ENCODE measurements at places on chromosomes 4 and X.

DNA sequence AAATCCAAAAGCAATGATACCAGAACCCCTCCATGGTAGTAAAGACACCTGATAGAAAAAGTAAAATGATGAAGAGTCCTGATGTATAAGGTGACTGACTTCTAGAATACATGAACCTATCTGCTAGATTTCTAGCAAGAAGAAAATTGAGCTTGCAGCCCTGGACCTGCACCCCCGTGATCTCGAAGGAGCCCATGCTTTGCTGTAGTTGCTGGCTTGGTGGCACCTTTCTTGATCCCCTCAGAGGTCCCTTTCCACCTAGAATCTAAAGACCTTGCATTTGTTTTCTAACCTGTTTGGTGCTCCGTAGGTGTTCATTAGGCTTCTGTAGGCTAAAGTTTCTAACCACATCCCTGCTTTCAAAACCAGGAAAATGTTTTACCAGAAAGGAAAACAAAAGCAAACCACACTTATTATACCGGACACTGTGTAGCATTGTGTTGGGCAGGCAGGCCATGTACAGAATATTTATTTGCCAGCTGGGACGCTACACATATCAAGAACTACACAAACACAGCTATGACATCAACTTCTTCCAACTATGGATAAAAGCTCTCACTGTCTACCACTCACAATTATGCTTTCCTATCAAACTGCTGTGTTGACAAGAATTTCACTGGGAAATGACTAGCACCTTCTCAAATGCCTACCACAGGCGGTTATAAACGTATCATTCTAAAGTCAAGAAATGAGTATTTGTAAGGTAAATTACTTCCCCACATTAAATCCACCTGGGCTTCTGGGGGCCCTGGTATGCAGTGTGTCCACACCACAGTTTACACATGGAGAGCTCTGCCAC is 316.2 kb downstream of the UNC5C start:
- DNase-seq, result no peak

DNA sequence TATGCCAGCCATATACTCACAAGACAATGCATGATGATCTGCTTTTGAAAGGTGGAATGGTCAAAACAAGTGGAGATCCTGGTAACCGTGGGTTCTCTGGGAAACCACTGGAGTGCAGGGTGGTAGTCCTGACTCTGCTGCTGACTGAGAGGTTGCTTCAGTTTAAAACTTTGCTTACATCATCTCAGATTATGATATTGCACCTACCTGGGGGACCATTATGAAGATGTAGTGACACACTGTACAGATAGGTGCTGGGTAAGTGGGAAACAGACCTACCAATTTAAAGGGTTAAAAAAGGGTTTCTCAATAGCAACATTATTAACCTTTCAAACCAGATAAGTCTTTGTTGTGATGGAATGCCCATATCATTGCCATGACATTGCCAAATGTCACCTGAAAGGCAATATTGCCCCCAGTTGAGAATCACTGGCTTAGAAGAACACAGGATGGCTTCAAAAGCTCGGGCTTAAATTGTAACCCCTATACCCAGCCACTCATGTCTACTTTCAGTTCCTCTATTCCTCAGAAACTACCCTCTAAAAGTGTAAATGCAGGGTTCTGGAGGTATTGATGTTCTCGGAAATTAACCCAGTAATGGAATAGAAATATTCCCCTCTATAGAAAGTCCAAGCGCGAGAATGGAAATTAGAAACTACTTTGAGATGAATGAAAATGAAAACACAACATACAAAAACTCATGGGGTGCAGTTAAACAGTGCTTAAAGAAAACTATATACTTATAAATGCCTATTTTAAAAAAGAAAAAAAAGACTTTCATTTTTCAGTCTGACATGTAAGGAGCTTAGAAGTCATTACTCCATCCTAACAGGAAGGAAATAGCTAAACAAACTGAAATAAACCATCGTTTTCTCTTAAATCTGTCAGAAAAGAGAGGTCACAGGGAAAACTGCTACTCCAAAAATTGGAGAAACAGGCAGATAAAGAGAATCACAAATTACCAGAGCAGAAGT is 65.8 kb downstream of the ARHGEF6 start:
- DNase-seq, result no peak

DNA sequence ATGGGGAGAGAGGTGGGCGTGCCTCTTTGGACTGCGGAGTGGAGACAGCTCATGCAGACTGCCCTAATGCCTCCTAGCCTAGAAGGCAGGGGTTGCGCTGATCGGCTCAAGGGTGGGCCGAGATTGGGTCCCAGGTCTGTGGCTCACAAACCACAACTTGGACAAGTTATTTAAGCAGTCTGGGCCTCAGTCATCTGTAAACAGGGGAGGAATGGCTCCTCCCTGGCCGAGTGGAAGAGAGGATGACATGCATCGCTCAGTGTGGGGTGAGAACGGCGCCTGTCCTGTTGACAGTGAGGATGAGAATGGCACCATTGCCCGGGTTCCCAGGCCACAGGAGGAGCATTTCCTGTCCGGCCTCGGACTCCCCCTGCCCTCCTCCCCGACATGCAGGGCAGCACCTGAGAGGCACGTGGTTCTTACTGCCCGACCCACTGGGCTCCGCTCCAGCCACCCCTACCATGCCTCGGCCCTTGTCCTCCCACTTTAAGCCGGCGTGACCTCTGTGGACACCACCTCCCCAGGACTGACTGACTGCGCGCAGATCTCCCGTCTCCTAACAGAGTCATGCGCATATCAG is 40.3 kb upstream of the GRPEL1 start:
- DNase-seq, result no peak

DNA sequence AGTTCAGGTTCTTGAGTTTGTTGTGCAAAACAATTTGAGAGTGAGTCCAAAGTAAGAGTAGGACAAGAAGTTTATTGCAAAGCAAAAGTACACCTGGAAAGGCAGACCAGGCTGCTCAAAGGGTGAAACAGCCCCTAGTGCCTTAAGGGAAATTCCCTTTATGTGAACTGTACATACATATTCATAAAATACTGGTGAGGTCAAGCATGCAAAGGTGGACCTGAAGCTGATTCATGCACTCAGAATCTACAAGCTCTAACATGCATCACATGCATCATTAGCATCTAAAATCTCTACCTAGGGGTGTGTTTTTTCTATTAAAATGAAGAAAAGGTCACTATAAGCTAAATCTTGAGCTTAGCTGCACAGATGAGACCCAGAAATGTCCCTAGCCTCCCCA is 266.9 kb downstream of the SPATA18 start:
- DNase-seq, result no peak

DNA sequence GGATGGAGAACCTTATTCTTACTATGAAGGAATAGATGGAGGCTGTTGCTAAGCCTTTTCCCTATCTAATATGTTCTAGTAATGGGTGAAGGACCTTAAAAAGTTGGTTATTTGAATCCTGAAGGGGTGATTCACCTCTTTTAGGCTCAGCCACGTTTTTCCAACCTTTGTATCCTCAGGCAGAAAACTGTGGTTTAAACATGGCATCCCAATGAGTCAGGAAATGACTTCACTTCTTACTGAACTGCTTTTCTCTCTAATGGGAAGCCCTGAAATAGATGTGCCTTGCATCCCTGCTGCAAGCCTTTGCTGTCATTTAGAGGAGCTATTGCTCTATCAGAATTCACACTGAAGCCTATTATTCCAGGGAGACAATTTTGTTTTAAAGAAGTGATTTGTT is 191.0 kb upstream of the ARX start:
- DNase-seq, result no peak

DNA sequence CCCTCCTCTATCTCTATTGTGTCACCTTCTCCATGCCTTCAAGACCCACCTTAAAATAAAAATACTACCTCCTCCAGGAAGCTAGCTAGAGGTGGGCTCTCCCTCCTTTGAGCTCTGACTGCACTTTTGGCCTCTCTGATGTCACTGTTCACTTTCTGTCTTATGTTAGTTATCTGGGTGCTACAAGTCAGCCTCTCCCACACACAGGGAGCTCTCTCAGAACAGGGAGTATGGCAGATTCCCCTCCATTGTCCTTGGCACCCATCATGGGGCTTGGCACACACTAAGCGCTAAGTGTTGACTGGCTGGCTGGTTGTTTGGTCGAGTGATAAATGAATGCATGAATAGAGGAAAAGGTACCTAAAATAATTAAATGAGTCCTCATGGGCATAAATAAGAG is 21.2 kb upstream of the KDM5C start:
- DNase-seq, result no peak

DNA sequence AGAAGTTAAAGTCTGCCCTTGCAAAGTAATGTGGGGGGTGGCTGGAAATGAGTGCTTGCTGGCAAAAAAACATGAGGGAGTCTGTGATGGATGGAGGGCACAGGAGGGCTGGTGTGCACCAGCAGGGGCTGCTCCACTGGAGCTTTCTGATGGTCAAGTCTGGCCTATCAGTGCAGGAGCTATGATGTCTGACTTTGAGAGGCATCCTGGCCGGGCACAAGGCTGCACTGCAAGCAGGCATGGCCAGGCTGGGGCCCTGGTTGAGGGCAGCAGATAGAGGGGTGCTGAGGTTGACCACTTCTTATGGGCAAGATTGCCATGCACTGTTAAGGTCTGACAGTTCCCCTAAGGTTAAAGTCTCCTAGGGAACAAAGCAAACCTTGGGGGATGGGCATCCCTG is 1140.2 kb downstream of the FAM133A start:
- DNase-seq, result no peak

DNA sequence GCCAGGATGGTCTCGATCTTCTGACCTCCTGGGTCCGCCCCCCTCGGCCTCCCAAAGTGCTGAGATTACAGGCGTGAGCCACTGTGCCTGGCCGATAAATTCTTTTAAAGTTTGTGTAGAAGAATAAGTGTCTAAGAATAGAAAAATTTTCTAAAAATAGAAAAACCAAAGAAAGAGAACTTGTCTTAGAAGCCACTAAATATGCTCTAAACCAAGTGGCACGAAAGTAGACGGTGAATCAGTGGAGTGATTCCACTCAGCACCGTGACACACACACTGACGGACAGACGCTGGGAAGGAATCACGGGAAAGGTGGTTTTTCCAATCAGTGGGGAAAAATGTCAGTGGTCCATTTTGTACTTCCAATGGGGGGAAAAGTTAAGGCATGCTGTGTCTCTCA is 72.7 kb upstream of the PSAPL1 start:
- DNase-seq, result no peak

DNA sequence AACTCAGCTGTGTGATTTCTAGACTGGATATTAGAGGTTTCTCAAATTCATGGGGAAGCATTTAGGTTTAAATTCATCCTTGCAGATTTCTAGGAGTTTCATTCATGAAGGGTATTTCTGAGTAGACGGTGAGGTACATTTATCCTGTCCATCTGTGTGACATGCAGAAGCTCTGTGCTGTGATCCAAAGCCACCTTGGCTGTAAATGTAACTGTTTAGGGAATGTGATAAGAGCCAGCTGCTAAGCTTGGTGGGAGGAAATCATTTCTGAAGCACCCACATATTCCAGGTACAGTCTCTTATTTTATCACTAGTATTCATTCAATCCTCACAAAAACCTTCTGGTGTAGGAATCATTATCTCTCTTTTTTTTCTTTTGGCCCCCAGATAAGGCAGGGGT is 8.7 kb upstream of the DCTD start:
- no peak for DNase-seq

DNA sequence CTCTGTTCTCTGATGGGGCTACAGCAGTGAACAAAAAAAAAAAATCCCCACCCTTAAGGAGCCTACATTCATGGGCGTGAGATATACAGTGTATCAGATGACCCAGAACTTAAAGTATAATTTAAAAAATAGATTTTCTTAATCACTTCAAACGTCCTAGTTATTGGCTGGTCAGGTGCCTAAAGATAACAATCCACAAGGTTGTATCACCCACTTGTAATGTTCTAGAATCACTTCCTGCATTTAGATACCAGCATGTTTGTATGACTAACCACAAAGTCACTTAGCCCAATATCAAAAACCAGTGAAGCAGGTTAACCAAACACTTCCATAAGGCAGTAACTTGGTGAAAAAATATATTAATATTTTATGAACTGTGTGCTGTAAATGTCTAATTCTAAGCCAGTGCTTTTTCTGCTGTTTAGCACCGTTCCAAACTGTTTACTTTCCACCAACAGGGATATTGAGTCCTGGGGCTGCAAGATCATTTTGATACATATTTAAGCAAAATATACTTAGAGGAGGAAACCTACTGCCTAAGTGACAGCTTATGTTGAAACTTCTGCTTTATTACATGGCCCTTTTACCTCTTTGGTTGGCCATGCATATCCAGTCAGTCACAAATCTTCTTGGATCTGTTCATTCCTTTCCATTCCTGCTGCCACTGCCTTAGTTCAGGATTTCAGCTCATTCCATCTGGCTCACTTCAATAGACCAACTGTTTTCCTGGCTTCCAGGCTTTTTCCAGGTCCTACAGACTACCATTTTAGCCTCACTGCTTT is 43.3 kb downstream of the CD40LG start:
- DNase-seq, result no peak

DNA sequence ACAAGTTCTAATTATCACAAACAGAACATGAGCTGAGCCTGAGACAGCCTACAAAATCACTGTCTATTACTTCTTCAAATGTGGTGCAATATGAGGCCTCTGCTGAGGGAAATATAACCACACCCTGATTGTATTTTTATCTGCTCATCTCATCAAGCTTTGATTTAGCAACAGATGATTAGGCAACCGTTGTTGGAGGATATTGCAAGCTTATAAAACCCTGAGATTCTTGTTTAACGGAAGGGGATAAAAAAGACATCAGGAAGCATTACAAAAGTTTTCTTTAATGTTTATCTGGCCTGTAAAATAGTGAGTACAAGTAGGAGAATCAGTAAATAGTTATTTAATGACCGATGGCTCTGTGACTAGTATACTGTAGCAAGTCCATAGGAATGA is 108.5 kb downstream of the ZNF330 start:
- DNase-seq, result no peak

DNA sequence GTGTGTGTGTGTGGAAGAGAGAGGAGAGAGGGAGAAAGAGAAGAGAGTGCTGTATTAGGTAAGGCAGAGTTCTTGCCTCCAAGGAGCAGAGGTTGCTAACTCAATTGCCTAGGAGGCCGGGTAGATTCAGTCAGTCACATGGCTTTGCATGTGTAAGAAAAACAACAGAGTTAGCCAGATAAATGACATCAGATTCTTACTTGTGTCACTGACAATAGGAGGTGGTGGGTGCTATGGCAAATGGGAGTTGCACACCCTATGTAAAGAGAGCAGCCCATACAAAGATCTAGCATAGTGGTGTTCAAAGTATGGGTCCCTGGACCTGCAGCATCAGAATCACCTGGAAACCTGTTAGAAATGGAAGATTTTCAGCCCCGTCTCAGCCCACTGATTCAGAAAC is 14.4 kb upstream of the PGRMC2 start:
- DNase-seq, result no peak

DNA sequence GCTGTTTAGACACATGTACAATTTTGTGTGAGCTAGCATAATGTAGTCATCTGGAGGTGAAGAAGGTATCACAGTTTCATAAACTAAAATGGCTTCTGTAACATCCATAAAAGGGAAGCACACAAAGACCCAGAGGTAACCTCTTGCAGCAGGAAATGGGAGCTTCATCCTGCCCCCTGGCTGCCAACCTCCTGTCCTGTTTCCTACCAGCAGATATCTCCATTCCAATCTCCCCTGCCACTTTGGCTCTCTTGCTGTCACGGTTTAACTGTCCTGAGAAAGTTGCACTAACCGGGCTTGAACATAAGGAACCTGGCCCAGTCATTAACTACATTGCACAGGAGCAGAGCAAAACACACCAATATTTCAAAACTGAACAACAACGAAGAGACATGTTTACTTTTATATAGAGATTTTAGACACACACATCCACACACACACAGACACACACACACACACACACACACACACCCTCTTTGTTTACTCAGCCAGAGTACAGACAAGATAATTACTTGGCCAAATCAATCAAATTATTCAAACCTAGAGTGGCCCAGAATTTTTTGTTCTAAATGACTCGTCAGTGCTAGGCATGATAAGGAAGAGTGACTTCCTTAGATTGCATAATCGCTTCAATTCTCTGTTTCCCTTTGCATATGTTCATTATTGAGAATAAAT is 24.2 kb downstream of the MID2 start:
- no peak for DNase-seq

Data from GM12892 (cell line).